Endodermal cell (in vitro differentiated cells): ENCODE measurements at places on chromosomes 16 and 17.

DNA sequence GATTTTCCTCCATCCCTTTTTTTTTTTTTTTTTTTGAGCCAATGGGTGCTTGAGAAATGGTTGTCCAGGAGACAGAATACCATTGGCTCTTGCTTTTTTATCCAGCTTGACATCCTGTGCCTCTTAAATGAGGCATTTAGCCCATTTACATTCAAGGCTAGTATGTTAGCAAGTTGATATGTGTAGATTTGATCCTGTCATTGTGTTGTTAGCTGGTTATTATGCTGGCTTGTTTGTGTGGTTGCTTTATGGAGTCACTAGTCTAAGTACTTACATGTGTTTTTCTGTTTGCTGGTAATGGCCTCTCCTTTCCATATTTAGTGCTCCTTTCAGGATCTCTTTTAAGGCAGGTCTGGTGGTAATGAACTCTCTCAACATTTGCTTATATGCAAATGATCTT lies 14.1 kb upstream of the SLFN11 start:
- DNase-seq: no peak

DNA sequence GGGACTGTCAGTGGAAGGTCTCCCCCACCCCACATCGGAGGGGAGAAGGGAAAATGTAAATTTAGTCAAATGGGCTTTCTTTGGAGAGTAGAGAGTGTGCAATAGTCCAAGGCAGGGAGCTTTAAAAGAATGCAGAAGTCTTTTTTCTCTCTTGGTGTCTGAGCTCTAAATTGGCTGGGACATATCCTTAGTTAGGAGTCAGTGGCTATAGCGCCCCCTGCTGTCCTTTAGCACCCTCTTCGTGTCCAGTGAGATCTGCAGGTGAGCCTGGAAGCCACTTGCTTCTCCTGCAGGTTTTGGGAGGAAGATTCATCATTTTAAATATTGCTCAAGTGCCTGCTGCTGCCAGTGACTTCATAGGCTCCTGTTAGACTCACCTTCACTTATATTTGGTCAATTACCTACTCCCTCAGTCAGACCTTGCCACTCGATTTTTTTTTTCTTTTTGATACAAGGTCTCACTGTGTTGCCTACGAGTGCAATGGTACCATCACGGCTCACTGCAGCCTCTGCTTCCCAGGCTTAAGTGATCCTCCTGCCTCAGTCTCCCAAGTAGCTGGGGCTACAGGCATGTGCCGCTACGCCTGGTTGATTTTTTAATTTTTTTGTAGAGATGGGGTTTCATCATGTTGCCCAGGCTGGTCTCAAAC lies 174.8 kb downstream of the PRKCB start:
- peak; percentile 88 for DNase-seq

DNA sequence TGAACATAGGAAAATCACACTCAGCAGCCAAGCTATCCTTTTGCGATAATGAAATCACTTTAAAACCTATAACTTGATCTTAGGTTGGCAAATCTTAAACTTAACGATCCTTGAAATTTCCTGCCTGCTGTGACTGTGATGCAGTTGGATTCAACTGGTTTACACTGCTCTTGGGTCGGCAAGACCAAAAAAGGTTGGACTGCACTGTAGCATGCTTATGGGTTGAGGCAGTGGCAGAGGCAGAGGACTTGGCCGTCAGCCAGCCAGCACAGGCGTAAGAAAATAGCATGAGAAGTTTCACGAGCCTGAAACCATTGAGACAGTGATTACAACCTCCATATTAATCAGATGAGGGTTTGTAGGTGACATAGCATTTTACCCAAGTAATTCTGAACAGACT lies 21.4 kb downstream of the WSB1 start:
- DNase-seq: no peak

GRCh38 chr16:72989579-72990551 lies 58.1 kb downstream of the ZFHX3 start:
- DNase-seq: peak; percentile 68

GRCh38 chr17:15351925-15352324 lies 10.5 kb upstream of the TEKT3 start:
- no peak for DNase-seq

GRCh38 chr16:30934827-30935557 lies 11.6 kb downstream of the FBXL19 start:
- peak; percentile 92 for DNase-seq

GRCh38 chr16:58906981-58907715 lies 173.0 kb upstream of the GOT2 start:
- DNase-seq: no peak

- no peak for DNase-seq
These were observed at the start of gene ITGAE for GRCh38 chr17:3800362-3801271. Gene ITGAE (minus strand): TSS chr17:3801188. CDS start chr17:3801144, 44 bp downstream.

DNA sequence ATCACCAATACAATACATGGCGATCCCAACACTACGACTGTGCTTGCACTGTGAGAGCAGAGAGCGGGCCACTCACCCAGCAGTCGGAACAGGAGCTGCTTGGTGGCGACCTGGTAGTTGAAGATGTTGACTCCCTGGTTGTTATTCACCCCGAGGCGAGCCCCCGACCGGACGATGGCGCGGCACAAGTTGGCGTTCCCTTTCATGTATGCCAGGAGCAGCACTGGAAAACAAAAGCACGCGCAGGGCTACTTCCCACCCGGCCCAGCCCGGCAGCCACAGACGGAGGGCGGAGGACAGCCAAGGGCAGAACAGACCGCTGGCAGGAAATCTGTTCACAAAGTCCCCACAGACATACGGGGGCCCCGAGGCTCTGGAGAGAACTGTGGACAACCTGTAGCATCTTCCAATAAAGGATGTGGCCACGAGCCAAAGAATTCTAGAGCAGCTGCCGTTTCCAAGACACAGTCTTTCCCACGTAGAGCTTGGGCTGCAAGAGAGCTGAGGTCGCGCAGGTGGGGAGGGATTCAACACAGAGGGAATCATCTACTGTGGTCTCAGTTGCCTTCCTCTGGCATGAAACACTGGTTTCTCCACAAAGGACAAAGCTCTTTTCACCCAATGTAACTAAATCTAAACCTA lies 27.8 kb downstream of the CYB5D2 start:
- no peak for DNase-seq

DNA sequence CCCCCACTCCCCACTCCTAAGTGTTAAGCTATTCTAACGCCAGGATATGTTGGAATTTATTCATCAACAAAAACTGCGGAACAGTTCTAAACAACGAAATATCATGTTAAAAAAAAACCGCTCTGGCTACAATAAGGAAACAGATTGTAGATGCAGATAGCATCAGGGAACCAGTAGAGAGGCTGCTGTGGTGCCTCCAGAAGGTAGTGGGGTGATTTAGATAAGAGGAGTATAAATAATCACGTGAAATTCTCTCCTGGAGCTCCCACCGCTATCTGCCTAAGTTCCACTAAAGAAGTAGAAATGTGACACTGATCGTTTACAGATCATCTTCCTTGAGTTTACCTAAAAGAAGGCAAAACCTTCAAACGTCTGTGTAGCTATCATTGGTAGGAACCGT lies 8.0 kb downstream of the AHSP start:
- DNase-seq: no peak

DNA sequence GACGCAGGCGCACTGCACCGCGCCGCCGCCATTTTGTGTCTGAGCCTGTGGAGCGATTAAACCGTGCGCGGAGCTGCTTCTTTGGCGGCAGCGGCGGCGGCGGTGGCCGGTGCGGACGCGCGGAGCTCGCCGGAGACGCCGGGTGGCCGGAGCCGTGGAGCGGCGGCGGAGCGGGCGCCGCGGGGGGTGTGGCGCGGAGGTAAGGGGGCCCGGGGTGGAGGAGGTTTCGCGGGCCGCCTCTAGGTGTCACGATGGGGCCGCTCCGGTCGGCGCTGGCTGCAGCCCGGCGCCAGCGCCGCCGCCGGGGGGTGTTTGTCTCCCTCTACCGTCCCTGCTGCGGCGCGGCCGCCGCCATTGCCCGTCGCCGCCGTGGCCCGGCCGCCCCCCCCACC lies at the start of gene CTCF:
Gene CTCF (plus strand): TSS at position 1 of the 392 bp plus-strand sequence. CDS start 48,307 bp downstream, outside the sequence.
- no peak for DNase-seq

DNA sequence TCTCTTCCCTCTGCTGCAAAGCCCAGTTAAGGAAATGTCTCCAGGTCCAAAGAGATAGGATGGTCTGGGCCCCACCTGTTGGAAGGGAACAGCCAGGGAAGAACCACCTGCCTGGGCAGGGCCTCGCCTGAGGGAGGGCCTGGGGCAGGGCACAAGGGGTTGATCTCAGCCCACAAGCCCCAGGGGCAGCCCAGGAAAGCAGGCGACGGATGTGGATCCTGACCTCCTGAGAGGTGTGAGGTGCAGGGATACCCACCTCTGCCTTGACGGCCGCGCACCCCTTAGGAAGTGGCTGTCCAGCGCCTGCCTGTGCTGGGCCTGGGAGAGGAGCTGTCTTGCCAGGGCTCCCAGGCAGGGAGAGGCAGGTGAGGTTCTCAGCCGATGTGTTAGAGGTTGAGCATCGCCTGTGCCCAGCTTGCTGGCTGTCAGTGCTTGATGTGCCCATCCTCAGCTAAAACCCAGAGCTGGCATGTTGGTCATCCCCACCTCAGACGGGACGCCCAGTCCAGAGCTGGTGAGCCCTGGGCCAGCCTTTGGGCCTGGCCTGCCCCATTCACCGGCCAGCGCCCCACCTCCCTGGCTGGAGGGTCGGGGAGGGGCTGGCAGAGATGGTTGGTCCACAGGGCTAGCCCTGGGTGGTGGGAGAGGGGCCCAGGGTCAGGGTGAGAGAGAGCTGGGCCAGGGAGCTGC lies 434 bp downstream of the CEMP1 start:
- DNase-seq: peak; percentile 62

- no peak for DNase-seq
These were observed 289.6 kb upstream of the ERCC4 start for GRCh38 chr16:13630374-13630773.

DNA sequence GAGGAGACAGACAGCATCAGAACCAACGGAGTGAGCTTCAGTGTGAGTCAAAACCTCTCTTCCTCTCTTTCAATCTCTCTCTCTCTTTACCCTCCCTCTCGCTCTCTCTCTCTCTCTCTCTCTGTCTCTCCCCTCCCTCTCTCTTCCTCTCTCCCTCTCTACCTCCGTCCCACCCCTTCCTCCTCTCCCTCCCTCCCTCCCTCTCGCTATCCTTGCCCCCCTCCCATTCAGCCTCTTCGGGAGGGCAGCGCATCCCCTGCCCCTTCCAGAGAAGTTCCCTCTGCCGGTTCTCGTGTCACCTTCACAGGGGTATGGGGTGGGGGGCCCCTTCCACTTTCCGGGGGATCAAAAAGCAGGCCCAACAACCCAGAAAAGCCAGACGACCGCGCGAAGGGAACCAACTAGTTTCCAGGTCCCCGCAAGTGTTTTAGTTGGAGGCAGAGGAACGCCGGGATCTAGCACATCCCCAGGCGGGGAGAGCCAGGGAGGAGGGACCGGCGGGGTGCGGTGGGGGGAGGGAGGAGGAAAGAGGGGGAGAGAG lies 28.9 kb upstream of the RBFOX1 start:
- peak; percentile 63 for DNase-seq

DNA sequence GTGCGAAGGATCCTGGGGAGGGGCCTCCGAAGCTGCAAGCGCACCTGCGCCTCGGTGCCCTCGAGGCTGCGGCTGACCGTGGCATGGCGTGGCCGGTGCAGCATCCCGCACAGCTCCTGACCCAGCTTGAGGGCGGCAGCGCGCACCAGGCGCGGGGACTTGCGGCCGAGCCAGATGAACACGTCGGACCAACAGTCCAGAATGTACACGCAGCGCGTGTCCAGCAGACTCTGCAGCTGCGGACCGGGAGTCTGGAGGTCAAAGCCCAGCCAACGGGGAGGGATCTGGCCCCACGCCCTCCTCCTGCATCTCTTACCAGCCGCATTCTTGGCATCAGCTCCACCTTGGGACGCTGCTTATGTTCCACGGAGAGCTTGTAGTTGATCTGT lies 10.9 kb downstream of the FLII start:
- no peak for DNase-seq

DNA sequence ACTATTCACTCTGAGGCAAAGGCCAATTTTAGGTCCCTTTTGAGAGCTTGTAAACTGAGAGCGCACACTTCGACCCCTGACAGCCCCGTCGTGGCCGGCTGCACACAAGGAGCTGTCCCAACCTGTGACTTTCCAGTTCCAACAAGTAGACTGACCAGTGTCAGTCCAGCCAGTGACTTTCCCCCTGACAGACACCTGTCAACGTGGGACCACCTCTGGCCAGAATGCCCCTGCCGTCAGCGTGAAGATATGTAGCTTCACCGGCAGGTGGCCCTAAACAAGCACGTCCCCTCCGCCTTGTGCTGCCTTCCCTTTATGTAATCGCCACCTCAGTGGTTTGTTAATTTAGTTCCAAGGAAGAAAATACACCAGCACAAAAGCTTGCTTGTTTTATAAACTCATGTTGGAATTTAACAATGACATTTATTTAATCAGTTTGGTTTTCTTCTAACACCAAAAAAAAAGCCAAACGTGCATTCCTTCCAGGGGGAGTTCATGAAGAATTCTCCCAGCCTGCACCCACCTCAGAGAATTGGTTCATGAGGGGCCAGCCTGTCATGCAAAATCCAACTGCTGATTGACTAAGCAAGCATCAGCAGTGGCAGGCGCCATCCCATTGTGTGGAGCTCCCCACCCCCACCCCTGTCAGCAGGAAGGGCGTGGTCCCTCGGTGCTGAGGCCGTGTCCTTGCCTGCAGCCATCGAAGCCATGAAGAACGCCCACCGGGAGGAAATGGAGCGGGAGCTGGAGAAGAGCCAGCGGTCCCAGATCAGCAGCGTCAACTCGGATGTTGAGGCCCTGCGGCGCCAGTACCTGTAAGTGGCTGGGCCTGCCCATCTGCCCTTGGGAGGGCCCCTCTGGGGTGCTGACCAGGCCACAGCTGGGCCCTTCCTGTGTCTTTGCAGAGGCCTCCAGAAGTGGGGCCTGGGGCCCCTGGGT lies 33.9 kb downstream of the PLD6 start:
- DNase-seq: peak; percentile 65

DNA sequence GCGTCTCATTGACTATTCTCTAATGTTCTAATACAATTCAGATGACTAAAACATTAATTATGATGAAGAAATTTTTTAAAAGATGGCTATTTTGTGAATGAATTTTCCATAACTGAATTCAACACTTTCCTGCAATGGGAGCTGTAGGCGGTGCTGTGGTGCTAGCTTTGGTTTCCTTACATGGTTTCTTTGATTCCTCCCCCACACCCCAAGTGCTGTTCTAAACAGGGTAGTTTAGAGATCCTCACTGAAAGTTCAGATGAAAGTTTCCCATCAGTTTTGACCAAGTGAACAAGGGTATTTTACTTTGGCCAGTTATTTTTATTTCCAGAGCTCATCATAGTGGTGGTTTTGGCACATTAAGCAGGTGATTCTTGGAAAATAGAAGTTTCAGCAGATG lies 26.0 kb upstream of the MRC2 start:
- DNase-seq: no peak
